CD4-positive, alpha-beta T cell treated with Interleukin-6 at 100 ng/mL for 8 hours (primary cell): ENCODE measurements at places on chromosomes 13 and 19.
A peak's percentile ranks its signal among the peaks of the same experiment; 100 is the strongest.

DNA sequence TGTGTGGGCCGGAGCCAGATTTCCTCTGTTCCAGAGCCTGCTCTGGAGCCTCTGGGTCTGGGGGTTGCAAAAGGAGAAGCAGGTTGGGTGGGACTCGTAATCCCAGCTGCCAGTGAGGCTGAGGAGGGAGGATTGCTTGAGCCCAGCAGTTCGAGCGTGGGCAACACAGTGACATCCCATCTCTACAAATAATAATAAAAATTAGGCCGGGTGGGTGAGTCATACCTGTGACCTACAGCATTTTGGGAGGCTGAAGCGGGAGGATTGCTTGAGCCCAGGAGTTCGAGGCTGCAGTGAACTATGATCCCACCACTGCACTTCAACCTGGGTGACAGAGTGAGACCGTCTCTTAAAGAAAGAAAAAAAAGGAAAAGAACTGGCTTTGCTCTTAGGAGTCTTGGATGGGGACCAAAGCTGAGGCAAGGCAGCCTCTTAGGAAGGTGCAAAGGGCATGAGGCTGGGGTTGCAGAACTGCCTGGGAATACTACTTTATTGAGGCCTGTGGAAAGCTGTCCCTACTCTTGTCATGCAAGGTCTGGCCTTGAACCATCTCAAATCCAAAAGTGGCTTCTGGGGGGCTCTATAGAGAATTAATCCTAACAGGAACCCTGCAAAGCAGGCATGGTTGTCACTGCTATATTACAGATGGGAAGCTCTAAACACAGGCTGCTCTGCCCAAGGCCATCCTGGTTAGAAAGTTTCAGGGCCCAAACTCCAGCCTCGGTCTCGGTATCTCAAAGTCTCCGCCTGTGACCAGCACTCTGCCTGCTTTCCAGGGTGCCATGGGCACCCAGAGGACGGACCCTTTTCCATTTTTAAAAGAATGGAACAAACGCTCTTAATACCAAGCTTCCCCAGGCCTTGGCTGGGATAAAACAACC is 880 bp upstream of the C19orf12 start:
- DNase-seq, result no peak

GRCh38 chr13:35839806-35840205 is 291.4 kb downstream of the DCLK1 start:
- no peak for DNase-seq

GRCh38 chr19:24159707-24160106 is 72.7 kb downstream of the ZNF254 start:
- DNase-seq, result no peak

DNA sequence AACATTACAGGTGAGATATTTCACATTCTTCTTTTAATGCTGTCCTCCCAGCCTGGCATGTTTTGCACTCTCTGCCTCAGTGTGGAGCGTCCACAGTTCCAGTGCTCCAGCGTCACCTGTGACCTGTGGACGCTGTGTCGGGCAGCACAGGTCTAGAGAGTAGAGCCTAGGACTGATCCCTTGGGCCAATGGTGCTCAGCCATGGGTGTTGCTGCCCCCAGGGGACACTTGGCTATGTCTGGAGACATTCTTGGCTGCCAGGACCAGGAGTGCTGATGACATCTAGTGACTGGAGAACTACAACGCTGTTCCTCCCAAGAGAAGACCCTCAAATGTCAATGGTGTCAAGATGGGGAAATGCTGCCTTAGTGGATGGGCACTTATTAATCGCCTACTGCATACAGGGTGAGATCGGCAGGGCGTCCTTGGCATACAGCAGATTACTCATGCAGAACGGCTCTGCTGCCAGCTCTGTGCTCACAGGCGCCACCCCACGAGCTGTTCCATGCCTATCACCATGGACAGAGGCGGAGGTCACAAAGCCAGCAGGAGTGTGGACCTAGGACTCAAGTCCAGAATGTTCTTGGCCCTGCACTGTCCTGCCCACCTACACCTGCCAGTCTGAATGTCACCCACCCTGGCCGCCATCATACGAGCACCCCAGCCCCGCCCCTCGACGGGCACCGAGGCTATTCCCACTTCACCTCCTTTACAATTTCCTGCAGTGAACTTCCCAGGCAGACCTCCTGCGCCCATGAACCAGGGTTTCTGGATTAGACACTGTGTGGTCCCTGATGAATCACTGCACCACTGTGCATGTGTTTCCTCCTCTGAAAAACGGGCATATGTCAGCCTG is 13.9 kb upstream of the MADCAM1 start:
- no peak for DNase-seq

GRCh38 chr19:41355802-41356201 is 2.1 kb upstream of the TGFB1 start:
- no peak for DNase-seq

GRCh38 chr19:48495396-48495795 is 16.2 kb downstream of the LMTK3 start:
- DNase-seq, result no peak

DNA sequence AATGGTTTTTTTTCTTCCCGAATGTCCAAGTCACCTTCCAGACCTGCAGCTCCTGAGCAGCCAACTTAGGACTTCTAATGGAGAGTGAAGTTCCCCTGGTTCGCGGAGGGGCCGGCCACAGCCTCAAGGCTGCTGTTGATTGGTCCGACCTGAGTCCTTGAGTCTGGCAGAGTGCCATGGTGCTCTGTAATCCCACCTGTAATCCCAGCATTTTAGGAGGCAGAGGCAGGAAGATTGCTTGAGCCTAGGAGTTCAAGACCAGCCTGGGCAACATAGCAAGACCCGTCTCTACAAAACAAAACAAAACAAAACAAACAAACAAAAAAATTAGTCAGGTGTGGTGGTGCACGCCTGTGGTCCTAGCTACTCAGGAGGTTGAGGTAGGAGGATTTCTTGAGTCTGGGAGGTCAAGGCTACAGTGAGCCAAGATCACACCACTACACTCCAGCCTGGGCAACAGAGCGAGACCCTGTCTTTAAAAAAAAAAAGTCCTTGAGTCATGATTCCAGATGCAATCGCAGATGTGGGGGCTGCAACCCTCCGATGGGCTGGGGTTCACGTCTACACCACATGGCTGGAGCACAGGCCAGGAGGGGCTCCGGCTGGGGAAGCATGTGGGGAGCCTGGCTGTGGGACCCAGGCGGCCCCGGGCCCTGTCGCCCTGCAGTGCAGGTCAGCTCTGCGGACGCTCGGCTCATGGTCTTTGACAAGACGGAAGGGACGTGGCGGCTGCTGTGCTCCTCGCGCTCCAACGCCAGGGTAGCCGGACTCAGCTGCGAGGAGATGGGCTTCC is 17.7 kb downstream of the HPN start:
- DNase-seq, result no peak

GRCh38 chr13:53569453-53569852 is 540.8 kb downstream of the OLFM4 start:
- no peak for DNase-seq

DNA sequence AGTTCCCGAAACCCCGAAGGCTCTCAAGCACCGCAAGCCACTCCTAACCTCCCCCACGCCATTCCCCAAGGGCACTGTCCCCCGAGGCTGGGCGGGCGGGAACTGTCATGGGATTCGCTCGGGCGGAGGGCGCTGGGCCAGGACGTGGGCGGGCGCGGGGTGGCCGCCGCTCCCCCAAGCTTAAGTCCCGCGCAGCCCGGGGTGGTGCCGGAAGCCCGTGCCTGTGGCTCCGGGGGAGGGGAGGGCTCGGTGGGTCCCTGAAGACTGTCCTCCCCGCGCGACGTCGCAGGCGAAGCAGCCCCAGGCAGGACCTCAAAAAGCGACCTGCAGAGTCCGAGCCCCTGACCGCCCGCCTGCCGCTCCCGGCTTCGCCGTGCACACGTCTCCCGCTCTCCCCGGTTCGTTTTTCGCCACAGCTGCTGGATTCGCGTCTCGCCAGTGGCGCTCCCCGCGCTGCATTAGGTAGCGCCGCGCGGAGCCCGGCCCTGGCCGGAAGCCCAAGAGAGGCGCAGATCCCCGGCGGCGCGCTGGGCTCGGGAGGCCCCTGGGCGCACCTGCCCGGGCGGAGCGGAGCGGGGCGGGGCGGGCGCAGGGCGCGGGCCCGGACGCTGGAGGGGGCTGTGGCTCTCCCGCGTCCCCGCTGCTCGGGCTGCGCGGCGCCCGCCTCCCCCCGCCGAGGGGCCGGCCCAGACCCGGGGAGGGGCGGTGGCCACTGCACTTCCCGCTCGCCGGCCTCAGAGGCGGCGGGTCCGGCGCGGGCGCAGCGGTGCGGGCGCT is at the start of gene FARP1:
FARP1 (plus strand) TSS at position 715 of the 777 bp plus-strand sequence. CDS start 70,149 bp downstream, outside the sequence.
- no peak for DNase-seq

DNA sequence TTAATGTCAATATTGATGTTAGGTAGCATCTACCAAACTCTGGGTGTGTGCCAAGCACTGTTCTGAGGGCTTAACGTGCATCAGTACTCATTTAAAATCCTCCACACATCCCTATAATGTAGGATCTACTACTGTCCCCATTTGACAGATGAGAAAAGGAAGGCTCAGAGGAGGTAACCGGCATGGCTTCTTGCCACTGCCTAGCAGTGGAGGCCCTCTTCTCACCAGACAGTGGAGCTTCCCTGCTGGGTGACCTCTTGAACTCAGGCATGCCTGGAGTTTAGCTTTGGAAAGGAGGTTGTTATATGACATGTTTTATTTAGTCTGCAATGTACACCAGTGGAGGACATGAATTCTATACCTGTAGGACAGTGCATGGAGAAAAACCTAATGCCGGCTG is 2.1 kb downstream of the SPATA13 start:
- no peak for DNase-seq

GRCh38 chr13:87878706-87879105 is 207.5 kb downstream of the SLITRK5 start:
- no peak for DNase-seq

DNA sequence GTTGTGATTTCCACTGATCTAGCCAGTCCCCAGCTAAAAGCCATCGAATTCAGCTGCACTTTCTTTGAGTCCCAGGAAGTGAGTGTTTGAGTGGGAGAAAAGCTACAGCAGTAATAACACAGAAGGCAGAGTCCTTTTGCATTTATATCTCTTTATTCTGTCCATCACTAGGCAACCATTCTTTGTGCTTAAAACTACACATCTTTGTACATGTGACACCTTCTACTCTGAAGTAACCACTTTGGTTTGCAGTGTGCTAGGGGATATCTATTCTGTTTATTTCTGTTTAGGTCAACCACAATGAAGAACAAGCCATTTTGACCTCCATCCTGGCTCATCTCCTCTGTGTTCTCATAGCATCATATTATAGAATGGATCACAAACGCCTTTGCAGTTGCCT is 226.0 kb upstream of the SERP2 start:
- no peak for DNase-seq

GRCh38 chr13:105441051-105441750 is 1094.3 kb downstream of the EFNB2 start:
- DNase-seq, result no peak

GRCh38 chr19:45424191-45425058 is 708 bp upstream of the ERCC1 start:
- peak; percentile 24 for DNase-seq

GRCh38 chr13:48410199-48410598 is 2.7 kb downstream of the LPAR6 start:
- peak; percentile 14 for DNase-seq

GRCh38 chr19:34484328-34484727 is 2.8 kb downstream of the WTIP start:
- no peak for DNase-seq

DNA sequence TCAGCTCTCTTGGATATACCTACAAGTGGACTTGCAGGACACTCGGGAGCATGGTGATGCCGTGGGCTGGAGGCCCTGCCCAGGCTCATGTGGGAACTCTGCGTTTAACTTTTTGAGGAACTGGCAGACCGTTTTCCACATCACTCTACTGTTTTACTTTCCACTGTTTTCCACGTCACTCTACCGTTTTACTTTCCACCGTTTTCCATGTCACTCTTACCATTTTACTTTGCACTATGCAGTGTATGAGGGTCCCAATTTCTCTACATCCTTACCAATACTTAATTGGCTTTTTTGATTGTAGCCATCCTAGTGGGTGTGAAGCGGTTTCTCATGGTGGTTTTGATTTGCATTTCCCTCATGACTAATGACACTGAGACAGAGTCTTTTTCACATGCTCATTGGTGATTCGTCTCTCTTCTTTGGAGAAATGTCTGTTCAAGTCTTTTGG is 40.5 kb downstream of the GATAD2A start:
- DNase-seq, result peak; percentile 23

- no peak for DNase-seq
Measured at GRCh38 chr13:100040196-100040595, 48.7 kb upstream of the PCCA start.

GRCh38 chr13:28432816-28433560 is 61.9 kb downstream of the FLT1 start:
- DNase-seq, result no peak

GRCh38 chr19:19053508-19054314 is 10.1 kb upstream of the SLC25A42 start:
- DNase-seq, result peak; percentile 50
